ENCODE measurements at places on chromosomes 7 and 10.
A peak's percentile ranks its signal among the peaks of the same experiment; 100 is the strongest.

DNA sequence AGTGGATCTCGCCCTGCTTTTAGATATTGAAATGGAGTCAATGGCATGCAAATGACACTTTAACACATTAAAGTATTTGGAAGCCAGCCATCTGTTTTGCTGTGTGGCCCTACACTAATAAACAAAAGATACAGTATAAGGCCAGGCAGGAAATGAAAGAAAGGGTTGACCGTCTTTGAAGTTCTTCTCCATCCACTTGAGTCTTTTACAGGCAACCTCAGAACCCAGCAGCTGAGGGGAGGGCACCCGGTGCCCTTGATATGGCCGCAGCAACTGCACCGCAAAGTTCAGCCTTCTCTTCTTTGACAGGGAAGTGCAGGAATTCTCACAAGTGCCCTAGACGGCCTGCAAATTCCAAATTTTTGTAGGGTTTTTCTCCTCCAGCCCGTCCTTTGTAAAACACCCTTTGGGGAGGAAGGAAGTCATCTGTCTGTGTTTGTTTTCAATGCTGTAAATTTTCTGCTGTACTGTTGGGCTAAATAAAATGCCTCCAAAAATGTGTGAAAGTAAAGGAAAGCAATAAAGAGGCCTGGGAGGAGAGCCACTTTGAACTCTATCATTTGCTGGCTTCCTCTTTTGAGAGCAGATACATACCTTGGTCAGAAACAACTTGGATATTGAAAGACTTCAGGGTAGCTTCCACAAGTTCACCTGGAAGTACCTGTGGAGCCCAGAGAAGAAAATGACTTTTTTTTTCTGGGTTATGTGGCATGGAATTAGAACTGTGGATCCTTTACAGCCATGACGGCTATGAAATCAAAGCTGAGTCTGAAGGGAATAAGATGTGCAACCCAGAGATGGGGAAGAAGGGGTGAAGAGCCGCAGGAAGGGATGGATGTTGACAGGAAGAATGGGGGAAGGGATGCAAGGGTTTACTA lies 3.6 kb downstream of the HOXA1 start:
- peak; percentile 40 for DNase-seq

- no peak for DNase-seq
Observed at GRCh38 chr10:56633876-56634452, 272.9 kb upstream of the ZWINT start.

- DNase-seq: no peak
Observed at GRCh38 chr10:11120711-11121110, 103.0 kb downstream of the CELF2 start.

- no peak for DNase-seq
Observed at GRCh38 chr10:130333185-130333584, 197.0 kb downstream of the GLRX3 start.

DNA sequence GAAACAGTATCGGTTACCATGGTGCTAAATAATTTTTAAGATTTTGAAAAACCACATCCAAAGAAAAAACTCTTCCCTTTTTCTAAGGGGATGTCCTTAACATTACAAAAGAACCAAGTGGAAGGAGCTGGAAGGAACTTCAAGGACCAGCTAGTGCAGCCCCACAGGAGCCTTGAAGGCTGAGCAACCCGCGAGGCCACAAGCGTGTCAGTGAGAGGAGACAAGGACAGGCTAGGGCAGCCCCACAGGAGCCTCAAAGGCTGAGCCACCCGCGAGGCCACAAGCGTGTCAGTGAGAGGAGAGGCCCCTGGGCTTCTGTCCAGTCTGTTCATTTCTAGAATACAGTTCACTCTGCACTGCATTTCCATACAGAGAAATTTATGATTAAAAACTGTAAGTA lies 80.1 kb upstream of the ATP6V0A4 start:
- no peak for DNase-seq

DNA sequence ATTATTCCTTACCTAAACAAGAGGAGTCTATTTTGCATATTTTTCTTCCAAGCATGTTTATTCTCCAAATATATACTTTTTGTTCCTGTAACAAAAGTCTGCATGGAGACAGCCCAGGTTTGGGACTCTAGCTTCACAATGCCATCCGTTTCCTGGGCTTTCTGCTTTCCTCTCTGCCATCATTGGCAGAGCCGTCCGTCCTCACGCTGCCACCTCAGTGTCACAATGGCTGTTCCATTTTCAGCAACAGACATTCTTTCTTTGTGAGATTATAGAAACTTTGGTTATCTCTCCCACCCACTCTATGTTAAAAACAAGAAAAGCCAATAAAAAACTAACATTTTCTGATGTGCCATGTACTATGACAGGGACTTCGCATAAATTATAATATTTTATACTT lies 825.2 kb downstream of the REEP3 start:
- DNase-seq: no peak

GRCh38 chr10:26335574-26336093 lies 102.5 kb upstream of the APBB1IP start:
- DNase-seq: no peak

DNA sequence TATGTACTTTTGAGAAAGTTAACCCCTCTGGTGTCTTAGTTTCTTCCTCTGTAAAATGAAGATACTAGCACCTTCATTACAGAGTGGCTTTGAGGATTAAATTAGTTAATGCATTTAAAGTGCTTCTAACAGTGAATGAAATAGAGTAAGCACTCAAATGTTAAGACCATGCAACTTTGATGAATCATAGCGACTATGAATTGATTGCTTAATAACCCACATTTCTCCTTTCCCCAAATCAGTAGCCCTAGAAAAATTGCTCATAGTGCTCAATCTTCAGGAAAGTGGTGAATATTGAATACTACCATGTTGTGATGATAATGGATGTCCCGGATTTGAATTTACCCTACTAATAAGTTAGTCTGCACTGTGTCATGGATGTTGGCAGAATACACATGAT lies 48.1 kb downstream of the CD36 start:
- no peak for DNase-seq

- DNase-seq: no peak
Observed at GRCh38 chr10:110574420-110574819, 6.9 kb downstream of the SMC3 start.

DNA sequence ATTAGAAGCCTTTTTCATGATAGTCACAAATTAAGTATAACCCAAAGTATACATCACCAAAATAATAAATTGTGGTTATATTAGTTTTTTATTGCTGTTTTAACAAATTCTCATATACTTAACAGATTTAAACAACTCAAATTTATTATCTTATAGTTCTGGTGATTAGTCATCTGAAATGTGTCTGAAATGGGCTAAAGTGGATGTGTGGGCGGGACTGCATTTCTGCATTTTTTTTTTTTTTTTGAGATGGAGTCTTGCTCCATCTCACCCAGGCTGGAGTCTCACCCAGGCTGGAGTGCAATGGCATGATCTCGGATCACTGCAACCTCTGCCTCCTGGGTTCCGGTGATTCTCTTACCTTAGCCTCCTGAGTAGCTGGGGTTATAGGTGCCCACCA lies 891.5 kb upstream of the CELF2 start:
- DNase-seq: no peak

DNA sequence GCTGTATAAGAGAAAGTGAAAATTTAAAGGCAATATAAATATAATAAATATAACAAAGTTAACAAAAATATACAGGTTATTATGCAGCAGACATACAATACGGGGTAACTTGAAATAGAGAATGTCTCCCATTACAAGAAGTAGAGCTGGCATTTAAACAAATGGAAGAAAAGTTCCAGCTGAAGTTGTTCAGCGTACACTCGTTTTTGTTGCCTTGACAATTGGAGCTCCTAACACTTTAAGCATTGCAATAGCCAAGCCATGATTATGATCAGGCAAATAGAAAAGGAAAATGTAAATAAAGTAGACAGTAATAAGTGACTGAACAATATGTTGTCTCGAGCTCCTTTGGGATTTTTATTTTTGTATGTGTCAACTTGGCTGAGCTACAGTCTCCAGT lies 737.8 kb upstream of the CELF2 start:
- DNase-seq: no peak

DNA sequence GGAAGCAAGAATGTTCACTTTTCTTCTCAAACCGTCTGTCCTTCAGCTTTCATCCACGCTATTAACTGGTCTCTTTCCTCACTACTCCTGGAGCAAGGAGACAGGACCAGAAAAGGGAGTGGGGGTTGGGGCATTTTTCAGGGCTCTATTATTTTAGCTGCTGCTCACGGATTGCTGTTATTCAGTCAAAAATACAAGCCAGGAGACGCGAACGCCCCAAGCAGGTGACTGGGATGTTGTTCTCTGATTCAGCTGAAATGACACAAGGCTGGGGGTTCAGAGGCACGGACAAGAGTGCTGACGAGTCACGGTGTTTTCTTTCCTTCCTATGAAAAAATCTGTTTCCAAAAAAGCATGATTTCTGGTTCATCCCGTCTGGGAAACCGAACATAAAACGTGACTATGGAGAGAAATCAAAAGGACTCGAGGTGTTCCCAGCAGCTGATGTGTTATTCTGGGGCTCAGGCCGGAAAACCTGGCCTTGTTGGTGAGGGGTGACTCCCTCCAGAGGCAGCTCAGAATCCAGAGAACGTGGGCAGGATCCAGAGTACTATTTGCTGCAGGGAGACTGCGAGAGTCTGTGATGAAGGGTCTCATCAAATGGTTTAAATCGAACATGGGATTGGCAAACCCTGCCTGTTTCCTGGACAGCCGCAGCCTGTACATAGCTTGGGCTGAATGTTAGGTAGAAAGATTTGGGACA lies 3.5 kb upstream of the INHBA start:
- DNase-seq: no peak
